H4 (cell line): ENCODE measurements at places on chromosomes 4 and X. TPM values are rescaled to one million over a fixed set of nuclear protein-coding genes. Genes with fewer than 3 reads are reported as not detected.

UGT2B11 gene
- not detected in 2 replicates for total RNA-seq

LRP2BP gene
- total RNA-seq = 0.35 and 0.39 TPM in 2 replicates

CFAP47 gene
- total RNA-seq = 0.84 and 1.6 TPM in 2 replicates

PAGE2B gene
- total RNA-seq = not detected in 2 replicates

F11 gene
- not detected in 2 replicates for total RNA-seq

GK gene
- total RNA-seq = 5.7 and 7.4 TPM in 2 replicates

PCYT1B gene
- total RNA-seq = 0.10 and 0.46 TPM in 2 replicates

DNA sequence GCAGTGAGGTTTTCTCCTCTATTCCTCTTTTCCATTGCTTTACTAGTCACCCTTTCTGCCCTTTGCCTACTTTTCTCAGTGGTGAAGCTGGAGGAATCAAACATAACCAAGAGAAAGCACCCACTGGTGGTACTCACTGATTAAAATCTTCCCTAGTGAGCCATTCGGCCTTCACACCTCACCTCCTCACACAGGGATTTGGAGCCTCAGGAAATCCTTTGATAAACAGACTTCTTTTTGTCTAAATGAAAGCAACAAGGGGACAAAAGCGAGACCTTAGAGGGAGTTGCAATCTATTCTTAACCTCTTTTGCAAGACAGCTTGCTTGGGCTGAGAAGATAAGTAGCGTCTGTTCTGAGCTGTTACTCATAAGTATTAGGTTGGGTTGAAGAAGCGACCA is 572.6 kb downstream of the ZNF674 start:
- no peak for DNase-seq

GRCh38 chr4:995311-996026 is 2.3 kb upstream of the SLC26A1 start:
- DNase-seq = no peak

- DNase-seq = peak; percentile 44
Measured at GRCh38 chrX:73850124-73851013, 287.4 kb downstream of the CHIC1 start.
